ENCODE measurements at places on chromosomes 16 and 17.
A peak's percentile ranks its signal among the peaks of the same experiment; 100 is the strongest.

GRCh38 chr16:24139282-24139681 lies 116.9 kb upstream of the CACNG3 start:
- no peak for DNase-seq

- no peak for DNase-seq
These were observed at the start of gene ZNF205 for GRCh38 chr16:3112058-3112880. Gene ZNF205 (plus strand): TSS chr16:3112586. CDS start chr16:3113431, 845 bp downstream.

GRCh38 chr17:41492351-41492750 lies 2.6 kb upstream of the KRT36 start:
- no peak for DNase-seq

- DNase-seq = peak; percentile 12
These were observed 815.5 kb downstream of the KCNJ18 start for GRCh38 chr17:22507823-22508222.

GRCh38 chr17:58330997-58331814 lies 2.6 kb upstream of the TSPOAP1 start:
- DNase-seq = peak; percentile 85

DNA sequence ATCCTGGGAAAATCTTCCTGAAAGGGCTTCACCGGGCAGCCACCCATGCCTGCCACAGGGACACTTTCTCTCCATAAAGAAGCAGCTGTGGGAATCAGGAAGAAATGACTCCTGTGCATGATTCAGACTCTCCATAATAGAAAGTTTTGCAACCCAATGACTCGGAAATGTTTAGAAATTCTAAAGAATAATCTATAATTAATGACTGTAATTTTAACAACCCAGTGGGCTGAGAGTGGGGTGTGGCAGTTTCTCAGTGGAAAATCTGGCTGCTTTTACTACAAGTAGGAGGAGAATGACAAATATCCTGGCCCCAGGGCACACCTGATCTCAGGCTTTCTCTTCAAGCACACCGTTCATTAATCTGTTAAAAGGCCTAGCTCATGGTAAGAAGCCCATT lies 25.7 kb downstream of the IRF8 start:
- no peak for DNase-seq

DNA sequence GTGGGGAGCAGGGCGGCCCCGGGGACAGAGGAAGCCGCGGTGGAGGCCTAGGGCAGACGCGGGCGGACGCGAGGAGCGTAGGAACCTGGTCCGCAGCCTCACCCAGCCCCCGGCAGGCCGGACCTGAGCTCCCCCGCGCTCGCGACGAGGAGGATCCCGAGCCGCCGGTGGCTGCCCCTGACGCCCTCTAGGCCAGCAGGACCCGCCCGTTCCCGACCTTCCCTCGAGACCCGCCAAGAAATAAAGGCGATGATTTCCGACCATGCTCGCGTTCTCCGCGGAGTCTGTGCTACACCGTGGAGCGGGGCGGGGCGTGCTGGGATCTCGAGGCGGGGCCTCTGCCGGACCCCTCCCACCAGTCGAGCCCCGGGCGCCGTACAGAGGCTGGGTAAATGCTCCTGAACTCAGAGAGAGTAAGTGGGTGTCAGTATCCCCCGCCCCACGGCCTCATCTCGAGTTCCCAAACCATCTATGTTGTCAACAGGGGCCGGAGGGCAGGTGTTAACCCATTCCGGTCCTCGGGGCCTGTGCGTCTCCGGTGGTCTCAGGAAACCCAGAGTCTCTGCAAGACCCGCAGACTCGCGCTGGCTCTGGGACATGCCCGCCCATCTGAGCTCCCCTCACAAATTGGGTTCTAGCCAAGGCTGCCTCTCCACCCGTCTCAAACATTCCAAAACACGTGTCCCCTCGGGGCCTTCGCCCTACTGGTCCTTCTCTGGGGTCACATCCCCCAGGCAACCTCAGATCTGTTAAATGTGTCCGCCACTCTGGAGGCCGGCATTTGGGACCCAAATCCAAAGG lies 13.7 kb downstream of the SYCE1L start:
- DNase-seq = peak; percentile 75

DNA sequence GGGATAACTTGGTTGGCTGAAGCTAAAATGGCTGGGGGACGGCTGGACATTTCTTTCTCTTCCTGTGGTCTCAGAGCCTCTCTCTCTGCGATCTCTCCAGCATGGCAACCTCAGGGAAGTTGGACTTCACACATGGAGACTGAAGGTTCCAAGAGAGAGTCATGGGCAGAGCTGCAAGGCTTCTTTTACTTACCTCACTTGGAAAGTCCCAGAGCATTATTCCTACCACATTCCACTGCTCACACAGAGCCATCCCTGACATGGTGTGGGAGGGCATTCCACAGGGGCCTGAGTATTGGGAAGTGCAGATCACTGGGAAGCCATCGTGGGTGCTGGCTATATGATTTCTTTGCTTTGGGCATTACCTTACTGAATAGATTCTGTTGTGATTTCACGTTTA lies 9.8 kb upstream of the SLC6A2 start:
- no peak for DNase-seq

- no peak for DNase-seq
These were observed 6.0 kb upstream of the GLIS2 start for GRCh38 chr16:4309833-4310266.

GRCh38 chr17:37742116-37742761 lies 2.6 kb downstream of the HNF1B start:
- peak; percentile 42 for DNase-seq

DNA sequence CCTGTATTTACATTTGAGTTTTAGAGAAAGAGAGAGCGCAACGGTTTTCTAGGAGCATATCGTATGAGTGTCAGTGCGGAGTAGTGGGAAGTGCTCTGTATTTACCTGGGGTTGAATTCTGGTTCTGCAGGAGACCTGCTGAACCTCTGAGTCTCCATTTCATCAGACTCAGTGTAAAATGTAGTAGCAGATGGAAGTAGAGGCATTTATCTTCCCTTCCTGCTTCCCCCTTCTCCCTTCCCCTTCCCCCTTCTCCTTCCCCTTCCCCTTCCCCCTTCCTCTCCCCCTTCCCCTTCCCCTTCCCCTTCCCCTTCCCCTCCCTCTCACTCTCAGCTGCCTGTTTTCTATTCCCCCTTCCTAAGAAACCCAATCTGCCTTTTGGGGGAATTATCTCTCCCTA lies 426.9 kb downstream of the NPIPA7 start:
- DNase-seq = no peak

DNA sequence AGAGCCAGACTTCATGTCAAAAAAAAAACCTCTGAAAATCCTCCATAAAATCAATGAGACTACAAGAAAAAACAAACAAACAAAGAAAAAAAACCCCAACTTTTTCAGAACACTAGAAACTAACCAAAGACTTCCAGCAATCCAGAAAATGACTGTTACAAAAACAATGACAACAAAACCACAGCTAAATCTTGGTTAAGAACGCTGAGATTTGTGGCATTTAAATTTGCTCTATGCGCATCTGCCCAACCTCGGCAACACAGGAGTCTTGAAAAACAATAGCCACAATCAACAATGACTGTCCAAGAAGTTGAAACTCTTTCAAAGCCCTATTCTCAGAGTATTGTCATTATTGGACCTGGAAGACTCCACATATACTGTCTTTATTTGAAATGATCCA lies 402.4 kb downstream of the ZFHX3 start:
- DNase-seq = no peak

- DNase-seq = no peak
These were observed 415.3 kb downstream of the KIF2B start for GRCh38 chr17:54237911-54238515.

DNA sequence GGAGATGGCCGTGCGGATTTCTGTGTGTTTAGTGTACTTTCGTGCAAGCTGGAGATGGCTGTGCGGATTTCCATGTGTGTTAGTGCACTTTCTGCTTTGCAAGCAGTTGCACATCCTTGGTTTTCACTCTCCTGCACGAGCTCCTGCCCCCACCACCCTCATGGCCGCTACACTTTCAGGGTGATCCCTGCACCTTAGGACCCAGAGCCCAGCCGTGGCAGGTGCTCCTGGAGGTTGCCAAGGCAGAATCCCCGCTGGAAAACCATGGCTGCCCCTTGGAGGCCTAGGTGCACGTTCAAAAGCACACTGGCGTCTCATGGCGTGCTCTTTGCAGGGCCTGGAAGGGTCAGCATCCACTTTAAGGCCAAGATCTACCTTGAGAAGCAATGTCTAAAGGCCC lies 311.0 kb upstream of the TNRC6C start:
- DNase-seq = no peak

- no peak for DNase-seq
These were observed 39.3 kb downstream of the ARHGAP27 start for GRCh38 chr17:45393411-45393810.

DNA sequence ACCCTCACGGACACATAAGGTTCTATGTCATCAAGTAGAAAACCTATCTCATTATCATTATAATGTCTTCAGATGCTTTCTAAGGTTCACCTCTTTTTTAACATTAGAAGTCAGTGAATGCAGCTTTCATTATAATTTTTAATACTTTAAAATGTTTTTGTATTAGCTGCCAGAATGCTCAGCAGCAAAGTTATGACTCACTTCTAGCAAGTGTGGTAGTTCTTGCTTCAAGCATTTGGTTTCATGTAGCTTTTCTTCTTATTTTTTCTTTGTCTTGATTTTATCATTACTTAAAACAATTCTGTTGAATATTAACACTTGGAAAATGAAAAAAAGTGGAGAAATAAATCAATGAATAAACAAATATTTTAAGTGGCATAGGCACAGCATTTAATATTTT lies 23.4 kb downstream of the LPCAT2 start:
- no peak for DNase-seq

- no peak for DNase-seq
These were observed 73.7 kb downstream of the ITFG1 start for GRCh38 chr16:47387026-47387734.

- DNase-seq = no peak
These were observed 62.4 kb upstream of the TBX2 start for GRCh38 chr17:61337290-61337689.

- peak; percentile 59 for DNase-seq
These were observed 2.8 kb downstream of the USP22 start for GRCh38 chr17:21039839-21040575.

GRCh38 chr16:61952841-61953240 lies 83.4 kb downstream of the CDH8 start:
- DNase-seq = no peak

DNA sequence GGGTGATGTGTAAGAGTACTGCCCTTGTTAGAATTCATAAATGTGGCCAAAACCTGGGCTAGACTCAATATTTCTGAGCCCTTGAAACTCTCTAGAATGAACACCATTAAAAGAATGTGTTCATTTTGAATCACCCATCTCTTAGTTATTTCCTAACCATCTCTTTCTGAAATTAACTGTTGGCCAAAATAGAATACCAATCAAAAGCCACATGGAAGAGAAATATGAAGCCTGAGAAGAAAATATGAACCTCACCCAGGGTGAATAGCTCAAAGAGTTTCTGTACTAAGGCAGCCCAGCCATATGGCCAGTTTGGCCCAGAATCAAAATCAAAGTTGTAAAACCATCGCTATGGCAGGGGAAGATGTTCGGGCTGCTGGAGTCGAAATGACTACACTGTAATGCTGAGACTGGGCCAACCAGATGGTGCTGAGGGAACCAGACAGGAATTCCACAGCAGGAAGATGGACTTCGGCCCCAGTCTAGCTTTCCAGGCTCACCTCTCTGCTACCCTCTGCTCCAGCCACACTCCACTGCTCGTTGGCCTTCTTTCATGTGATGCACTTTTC lies 154.3 kb upstream of the ZFHX3 start:
- DNase-seq = no peak

DNA sequence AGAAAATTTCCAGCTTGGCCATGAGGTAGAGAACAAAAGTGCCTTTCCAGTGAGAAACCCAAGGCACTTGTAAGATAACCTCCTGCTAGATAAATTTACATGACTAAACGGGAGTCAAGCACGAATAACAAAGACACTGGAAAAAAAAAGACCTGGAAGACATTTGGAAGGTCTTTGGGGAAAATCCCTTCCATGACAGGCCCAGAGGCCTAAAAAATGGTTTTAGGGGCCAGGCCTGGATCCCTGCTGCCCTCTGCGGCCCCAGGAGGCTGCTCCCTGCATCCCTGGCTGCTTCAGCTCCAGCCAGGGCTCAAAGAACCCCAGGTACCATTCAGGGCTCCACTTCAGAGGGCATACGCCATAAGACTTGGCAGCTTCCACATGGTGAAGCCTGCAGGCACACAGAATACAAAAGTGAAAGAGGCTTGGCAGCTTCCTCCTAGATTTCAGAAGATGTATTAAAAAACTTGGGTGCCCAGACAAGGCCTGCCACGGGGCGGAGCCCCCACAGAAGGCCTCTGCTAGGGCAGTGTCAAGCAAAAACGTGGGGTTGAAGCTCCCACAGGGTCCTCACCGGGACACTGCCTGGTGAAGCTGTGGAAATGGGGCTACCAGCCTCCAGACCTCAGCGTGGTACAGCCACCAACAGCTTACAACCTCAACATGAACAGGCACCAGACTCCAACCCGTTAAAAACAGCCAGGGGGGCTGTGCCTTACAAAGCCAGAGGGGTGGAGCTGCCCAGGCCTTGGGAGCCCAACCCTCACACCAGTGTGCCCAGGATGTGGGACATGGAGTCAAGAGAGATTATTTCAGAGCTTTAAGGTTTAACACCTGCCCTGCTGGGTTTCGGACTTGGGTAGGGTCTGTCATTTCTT lies 77.1 kb downstream of the SDK2 start:
- no peak for DNase-seq

DNA sequence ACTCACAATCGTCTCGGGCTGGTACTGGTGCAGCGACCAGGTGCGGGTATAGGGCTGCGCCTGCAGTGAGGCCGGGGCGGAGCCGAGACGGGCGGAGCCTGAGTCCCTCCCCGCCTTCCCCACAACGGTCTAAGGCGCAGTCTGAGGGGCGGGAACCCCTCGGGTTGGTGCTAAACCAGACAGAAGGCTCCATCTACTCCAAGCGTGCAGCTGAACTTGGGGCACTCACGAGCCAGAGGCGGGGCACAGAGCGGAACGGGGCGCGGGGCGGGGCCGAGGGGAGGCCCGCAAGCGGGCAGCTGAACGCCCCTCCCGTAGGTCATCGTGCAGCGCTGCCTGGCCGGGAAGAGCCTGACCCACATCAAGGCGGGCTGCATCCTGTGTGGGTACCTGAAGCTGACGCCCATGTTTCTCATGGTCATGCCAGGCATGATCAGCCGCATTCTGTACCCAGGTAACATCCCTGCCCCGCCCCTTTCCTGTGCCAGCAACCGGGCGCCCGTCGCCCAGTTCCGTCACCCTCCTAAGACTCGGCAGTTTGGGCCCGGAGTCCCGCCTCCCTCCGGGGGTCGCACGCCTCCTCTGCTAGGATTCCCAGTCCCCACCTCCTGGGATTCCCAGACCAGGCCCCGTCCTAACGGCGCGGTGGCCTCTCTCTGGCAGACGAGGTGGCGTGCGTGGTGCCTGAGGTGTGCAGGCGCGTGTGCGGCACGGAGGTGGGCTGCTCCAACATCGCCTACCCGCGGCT lies 5.0 kb downstream of the SLC5A2 start:
- no peak for DNase-seq

- no peak for DNase-seq
These were observed 16.9 kb downstream of the ITGAX start for GRCh38 chr16:31371619-31372484.

- no peak for DNase-seq
These were observed 12.5 kb downstream of the CAPN15 start for GRCh38 chr16:539901-540530.

Measured in KBM-7 (cell line).